T47D (cell line): ENCODE measurements at places on chromosomes 3 and 15.

- DNase-seq = no peak
Measured at GRCh38 chr3:20837676-20838302, 651.8 kb upstream of the SGO1 start.

GRCh38 chr3:131731709-131732108, 228.9 kb upstream of the MRPL3 start:
- DNase-seq = no peak

- DNase-seq = no peak
Measured at GRCh38 chr3:141793476-141794260, 30.5 kb downstream of the GRK7 start.

DNA sequence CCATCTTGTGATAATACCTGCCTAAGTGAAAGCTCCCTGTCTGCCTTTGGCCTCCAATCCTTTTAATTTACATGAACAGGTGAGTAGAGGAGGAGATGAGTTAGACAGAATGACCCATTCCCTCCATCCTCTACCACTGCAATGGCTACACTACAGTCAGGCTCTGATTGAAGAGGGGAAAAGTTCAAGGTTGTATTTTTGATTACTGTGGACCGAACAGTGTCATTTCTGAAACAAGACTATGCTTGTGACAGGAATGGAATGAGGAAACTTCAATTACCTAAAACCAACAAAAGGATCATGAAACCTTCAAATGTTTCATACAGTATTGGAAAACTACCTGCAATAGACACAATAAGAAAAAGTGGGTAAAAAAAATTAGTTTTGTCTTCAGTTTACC, 85.5 kb upstream of the GBE1 start:
- no peak for DNase-seq

DNA sequence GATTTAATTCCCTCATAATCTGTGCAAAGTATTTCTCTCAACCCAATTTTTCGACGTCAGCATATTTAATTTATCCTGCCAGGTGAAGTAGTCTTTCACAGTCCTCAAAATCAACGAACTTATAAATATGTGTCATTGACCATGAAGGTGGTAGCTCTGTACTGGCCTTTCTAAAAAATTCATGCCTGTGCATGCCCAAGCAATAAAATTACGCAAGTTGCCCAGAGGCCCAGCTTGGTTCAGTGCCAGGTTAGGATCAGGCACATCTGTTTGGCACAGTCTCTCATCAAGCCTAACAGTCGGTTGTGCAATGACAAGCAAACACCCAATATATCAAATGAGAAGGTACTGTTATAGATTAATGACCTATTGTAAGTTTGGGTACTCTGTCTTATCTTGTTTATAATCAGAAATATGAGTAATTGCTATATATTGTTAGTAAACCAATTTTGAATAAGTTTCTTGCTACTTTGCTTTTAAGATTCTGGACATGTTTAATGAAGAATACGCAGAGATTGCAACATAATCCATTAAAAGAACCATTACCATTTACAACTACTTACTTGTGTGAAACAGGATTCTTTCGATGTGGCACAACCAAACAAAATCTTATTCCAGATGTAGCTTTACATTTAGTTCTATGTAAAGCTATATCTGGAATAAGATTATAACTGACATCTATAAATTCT, 159.0 kb upstream of the IL12A start:
- peak; percentile 86 for DNase-seq

DNA sequence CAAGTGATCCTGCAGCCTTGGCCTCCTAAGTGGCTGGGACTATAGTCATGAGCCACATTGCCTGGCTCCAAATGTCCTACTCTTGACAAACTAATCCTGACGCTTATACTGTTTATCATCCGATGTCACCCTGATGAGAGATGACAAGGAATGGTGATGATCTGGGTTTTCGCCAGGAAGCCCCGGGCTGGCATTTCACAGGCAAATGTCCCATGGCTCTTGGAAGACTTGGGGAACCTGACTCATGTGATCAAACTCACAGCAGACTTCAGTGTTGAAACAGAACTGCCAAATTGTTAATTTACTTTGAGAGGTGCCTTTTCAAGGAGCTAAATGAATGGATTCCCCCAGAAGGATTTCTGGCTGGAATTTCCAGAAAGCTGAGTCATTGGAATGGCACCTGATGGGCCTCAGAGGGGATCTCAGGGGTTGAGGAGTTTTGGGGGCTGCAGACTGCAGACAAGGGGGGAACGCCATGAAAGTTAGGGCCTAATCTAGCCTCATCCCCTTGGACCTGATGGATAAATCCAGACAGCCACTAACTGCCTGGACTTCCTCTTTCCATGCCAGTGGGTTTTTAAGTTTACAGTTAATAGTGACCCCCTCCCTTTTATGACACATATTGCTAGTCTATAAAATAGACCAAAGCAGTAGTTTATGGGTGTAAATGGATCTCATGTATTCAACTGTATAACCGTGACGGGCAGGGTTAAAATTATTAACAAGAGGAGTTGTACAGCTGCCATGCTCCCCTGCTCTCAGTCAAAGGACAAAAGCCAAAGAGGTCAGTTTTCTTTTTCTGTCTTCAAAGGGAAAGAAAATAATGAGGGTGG, 146.6 kb downstream of the CHSY1 start:
- DNase-seq = no peak

GRCh38 chr3:66386925-66387650, 113.7 kb downstream of the LRIG1 start:
- DNase-seq = no peak

DNA sequence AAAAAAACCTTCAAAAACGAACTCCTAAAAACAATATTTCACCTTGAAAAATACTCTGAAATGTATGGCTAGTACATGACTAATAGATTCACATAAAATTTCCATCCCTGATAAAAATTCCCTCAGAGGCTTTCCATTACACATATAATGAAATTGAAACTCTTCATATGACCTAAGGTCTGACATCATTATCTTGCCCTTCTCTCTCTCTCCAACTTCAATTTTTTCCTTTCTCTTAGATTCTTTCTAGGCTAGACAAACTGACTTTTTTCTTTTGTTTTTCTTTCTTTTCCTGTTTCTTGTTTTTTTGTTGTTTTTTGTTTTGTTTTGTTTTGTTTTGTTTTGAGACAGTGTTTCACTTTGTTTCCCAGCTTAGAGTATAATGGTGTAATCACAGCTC, 1220.5 kb downstream of the ROBO2 start:
- DNase-seq = no peak

GRCh38 chr3:46953234-46954010, 23.1 kb downstream of the CCDC12 start:
- DNase-seq = no peak

DNA sequence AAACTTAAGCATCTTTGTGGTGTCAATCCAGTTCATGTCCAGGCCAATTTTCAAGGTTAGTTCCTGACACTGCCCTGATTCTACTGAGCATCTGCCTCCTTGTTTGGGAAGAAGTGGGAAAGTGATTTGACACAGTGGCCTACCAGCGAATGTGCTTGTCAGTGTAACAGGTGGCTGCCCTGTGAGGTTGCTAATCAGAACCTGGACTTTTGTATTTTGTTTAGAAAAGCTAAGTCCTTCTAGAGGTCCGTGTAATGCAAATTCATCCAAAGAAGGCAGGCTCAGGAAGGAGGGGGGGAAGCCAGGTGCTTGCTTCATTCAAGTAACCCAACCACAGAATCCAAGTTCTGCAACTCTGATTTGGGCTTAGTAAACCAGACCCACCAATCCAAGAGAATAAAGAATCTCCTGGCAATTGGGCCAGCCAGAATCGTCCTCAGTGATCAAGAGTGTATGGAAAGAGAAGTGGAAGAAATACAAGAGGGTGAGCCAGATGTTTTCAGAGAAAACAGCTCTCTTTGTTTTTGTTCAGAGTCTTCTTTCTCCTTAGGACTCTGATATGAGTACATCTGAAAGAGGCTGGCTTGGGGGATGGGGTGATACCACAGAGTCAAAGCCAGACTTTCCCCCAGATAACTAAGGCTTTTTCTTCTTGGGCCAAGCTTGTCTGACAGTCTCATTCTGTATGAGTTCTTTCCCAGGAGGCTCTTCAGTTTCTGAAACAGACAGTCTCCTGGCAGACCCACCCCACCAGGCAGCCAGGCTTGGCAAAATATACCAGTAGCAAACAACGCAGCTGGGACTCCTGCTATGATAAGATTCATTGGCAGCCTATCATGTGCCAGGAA, 508.9 kb upstream of the TBL1XR1 start:
- DNase-seq = no peak

- DNase-seq = peak; percentile 75
Measured at GRCh38 chr3:49671291-49672288, 2.6 kb upstream of the APEH start.

DNA sequence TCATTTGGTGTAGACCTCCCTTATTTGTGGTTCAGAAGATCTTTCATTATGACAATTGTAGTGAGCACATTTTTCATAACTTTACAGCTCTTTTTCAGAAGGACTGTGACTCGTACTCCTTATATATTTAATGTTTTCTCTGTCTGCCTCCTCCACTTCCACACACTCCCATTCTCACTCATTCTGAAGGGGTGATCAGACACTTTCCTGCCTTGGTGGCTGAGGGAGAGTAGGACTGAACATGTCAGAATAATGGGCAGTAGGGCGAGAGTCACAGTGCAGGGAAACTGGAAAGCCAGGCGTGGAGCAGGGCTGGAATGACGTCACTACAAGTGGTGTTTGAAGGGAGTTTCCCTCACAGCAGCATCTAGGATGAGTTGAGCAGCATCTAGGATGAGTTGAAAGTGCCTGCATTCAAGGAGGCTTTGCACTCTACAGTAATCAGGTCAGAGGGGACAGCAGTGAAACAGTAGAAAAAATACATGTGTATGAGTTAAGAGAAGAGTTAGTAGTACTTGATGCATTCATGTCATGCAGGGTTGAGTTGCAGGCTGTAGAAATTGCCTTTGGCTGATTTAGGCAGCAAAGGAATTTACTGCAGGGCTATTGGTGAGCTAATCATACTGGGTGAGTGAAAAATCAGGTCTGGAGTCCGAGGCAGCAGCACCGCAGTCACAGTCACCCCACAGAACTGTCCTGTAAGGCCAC, 36.3 kb upstream of the FBXL22 start:
- DNase-seq = no peak

- no peak for DNase-seq
Measured at GRCh38 chr3:31614162-31614921, 81.6 kb downstream of the STT3B start.
